ENCODE measurements at places on chromosomes 4 and X. TPM values are rescaled to one million over a fixed set of nuclear protein-coding genes. Genes with fewer than 3 reads are reported as not detected.
A peak's percentile ranks its signal among the peaks of the same experiment; 100 is the strongest.

DNA sequence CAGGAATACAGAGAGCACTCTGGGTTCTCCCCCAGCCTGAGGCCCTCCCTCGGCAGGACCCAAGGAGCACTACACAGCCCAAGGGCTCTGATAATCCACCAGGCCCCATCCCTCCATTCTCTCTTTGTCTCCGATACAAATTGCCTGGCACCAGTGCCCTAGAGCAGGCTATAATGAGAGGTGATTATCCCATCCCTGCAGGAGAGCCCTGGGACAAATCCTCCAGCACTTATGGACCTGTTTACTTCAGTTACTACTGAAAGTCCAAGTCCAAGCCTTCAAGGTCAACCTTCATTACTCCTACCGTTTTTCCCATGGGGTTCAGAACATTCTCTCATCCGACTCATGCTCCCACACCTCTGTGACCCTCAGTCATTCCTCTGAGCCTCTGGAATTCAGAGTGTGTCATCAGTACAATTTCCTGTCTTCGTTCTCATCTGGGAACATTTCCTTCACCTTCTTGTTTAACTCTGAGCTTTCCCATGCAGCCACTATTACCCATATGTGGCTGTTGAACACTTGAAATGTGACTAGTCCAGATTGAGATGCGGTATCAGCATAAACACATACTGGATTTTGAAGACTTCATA, 299.0 kb downstream of the RAPGEF2 start:
- H3K27me3 ChIP-seq, result no peaks in the 10 kb centered on the region
- no peak overlapping the region for H3K4me3 ChIP-seq
- H3K27ac ChIP-seq, result no peak overlapping the region
- H3K4me1 ChIP-seq, result no peaks in the 10 kb centered on the region
- no peaks in the 10 kb centered on the region for H3K36me3 ChIP-seq
- DNase-seq, result no peak

DNA sequence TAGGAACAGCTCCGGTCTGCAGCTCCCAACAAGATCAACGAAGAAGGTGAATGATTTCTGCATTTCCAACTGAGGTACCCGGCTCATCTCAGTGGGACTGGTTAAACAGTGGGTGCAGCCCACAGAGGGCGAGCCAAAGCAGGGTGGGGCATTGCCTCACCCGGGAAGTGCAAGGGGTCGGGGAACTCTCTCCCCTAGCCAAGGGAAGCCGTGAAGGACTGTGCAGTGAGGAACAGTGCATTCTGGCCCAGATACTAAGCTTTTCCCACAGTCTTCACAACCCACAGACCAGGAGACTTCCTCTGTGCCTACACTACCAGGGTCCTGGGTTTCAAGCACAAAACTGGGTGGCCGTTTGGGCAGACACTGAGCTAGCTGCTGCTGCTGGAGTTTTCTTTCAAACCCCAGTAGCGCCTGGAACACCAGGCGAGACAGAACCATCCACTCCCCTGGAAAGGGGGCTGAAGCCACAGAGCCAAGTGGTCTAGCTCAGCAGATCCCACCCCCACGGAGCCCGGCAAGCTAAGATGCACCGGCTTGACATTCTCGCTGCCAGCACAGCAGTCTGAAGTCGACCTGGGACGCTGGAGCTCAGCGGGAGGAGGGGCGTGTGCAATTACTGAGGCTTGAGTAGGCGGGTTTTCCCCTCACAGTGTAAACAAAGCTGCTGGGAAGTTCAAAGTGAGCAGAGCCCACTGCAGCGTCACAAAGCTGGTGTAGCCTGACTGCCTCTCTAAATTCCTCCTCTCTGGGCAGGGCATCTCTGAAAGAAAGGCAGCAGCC, 84.6 kb downstream of the THOC2 start:
- peak; percentile 71 for DNase-seq
- no peaks in the 10 kb centered on the region for H3K4me1 ChIP-seq

Gene GPC4
- polyA plus RNA-seq, result 10.3 TPM

Gene CXCL1
- 12.7 TPM for polyA plus RNA-seq

Gene MAP3K15
- not detected for polyA plus RNA-seq

Gene HPRT1
- 57.8 TPM for polyA plus RNA-seq

Gene P2RY4
- 0.54 TPM for polyA plus RNA-seq

Gene AR
- polyA plus RNA-seq, result 0.62 TPM
